ENCODE measurements at places on chromosomes 7 and 10. TPM values are rescaled to one million over a fixed set of nuclear protein-coding genes. Genes with fewer than 3 reads are reported as not detected.

The JCAD gene
- total RNA-seq, result 25.5 TPM

The PLAC9 gene
- total RNA-seq, result 29.1 TPM

The GIMAP2 gene
- 4.7 TPM for total RNA-seq

- peak; percentile 83 for DNase-seq
Observed at GRCh38 chr10:3136763-3137611, 35.6 kb downstream of the PITRM1 start.

- DNase-seq, result no peak
Observed at GRCh38 chr10:45580371-45581215, 92.0 kb downstream of the ZFAND4 start.

DNA sequence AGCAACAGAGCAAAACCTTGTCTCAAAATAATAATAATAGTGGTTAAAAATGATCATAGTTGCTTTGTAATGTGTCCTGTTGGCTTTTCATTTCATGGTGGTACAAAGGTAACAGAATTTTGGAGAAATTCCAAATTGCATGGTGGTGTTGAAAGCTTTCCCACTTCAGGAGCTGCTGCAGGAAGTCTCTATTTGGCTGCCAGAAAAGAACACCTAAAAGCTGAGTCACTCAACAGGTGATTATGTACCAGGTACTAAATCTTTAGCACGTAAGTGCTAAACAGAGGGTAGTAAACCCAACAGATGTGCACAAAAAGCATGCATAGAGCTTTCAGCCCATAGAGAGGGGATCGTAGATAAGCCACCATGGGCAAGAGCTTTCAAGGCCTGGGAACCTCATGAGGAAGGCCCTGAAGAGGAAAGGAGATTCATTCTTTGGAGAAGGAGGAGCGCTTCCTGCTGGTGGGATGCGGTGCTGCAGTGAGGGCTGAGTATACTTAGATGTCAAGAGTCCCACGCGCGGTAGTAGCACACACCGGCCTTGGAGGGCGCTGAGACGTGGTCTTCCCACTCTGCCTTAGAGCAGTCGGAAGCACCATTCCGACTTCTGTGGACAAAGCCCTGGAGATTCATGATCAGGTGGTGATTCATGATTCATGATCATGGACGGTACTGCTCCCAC is 118.7 kb downstream of the RALA start:
- peak; percentile 78 for DNase-seq

DNA sequence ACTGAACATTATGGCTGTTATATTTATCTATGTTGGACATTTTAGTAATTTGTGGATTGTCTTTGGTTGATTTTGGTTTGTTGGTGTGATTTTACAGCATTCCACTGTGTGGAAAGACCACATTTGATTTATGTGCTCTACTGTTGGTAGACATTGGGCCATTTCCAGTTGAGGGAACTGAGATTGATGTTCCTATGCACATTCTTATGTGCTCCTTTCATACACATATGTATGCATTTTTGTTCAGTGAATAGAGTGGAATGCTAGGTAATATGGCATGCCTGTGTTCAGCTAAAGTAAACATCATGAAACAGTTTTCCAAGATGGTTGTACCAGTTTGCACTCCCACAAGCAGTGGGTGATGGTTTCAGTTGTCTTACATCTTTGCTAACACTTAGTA is 15.1 kb downstream of the CACNB2 start:
- no peak for DNase-seq

DNA sequence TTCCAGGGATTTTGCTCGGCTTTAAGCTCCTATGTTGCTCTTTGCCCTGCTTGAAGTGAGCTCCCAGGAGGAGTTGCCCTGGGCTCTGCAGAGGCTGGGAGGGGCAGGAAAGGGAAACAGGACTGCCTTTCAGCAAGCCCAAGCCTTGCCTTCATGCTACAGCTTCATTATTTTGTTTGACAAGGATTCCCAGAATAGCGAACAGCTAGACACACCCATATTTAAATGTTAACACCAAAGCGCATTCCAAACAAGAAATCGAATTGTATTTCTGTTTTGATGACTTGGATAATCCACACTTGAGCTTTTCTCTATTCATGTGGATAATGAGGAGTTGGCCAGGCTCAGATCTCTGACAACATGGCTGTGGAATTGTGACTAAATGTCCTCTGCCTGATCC is 6.3 kb downstream of the KIAA1217 start:
- DNase-seq, result peak; percentile 47

Data from Right ventricle myocardium superior (tissue), 1 donor.